ENCODE measurements at places on chromosomes 2 and 18. TPM values are rescaled to one million over a fixed set of nuclear protein-coding genes. Genes with fewer than 3 reads are reported as not detected.

DNA sequence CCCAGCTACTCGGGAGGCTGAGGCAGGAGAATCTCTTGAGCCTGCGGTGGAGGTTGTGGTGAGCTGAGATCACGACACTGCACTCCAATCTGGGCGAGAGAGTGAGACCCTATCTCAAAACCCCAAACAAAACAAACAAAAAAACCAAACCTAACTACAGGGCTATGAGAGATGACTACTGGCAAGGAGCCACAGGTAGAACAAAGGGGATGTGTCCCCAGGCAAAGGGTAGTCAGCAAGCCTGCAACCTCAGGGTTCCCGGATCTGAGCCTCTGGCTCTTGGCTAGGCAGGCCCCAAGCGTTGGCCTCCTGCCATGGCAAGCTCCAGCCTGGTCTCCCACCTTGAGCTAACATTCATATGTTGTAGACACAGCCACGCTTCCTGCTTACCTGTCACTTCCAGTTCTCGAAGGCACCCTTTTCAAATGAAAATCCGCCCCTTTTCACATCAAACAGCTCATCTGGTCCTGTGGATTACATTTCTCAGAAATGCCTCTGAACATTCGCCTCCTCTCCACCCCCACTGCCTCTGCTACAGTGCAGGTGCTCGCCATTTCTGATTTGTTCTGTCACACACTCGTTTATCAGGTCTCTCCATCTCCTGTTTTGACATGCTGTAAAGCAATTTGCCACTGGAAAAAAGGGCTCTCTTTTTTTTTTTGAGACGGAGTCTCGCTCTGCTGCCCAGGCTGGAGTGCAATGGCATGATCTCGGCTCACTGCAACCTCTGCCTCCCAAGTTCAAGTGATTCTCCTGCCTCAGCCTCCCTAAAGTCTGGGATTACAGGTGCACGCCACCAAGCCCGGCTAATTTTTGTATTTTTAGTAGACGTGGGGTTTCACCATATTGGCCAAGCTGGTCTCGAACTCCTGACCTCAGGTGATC is 13.1 kb upstream of the ACTR3 start:
- H3K36me3 ChIP-seq: no peaks in the 10 kb centered on the region
- peaks cover 23% of the 10 kb centered on the region for H3K4me1 ChIP-seq
- no peaks in the 10 kb centered on the region for H3K27me3 ChIP-seq
- no peak overlapping the region for H3K4me3 ChIP-seq
- H3K27ac ChIP-seq: peak overlapping the region; percentile 73

- H3K36me3 ChIP-seq: no peaks in the 10 kb centered on the region
- no peak for DNase-seq
- peaks cover 9% of the 10 kb centered on the region for H3K27me3 ChIP-seq
- peak overlapping the region; percentile 24 for H3K4me3 ChIP-seq
- peaks cover 6% of the 10 kb centered on the region for H3K4me1 ChIP-seq
Observed at GRCh38 chr2:230957756-230958391, 32.8 kb upstream of the GPR55 start.

GRCh38 chr18:51226068-51226467 is 28.6 kb upstream of the MEX3C start:
- no peaks in the 10 kb centered on the region for H3K27me3 ChIP-seq
- no peaks in the 10 kb centered on the region for H3K36me3 ChIP-seq
- no peak for DNase-seq
- H3K27ac ChIP-seq: no peak overlapping the region
- H3K4me1 ChIP-seq: no peaks in the 10 kb centered on the region
- no peak overlapping the region for H3K4me3 ChIP-seq

DNA sequence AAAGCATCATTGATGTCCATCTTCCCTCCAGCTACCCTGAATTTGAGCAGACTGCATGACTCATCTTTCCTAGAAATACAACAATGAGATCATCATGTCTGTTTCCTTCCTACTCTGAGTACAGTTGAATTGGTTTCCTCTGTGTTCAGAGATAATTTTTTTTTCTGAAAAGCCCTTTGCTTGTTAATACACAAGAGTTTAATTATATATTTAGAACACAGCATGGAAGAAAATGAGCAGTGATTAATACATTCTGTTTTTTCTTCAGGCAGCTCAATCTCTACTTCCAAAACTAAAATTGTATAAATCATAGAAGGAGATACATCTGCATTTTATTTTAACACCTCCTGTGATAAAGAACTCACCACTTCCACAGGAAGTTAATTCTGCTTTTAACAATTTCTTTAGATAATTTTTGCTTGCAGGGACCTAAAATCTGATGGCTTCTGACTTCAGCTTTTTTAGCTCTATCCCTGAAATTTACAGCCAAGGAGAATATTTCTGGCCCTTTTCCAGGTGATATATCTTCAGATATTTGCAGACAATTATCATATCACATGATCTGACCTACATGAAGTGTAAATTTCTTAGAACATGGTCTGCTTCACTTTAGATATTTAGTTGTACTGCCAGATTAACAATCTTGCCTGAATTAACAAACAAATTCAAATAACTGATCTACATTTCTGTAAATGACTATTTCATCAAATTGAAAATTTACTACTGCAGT is 249.0 kb downstream of the TRIB2 start:
- H3K4me1 ChIP-seq: peaks cover 24% of the 10 kb centered on the region
- H3K36me3 ChIP-seq: no peaks in the 10 kb centered on the region
- no peak overlapping the region for H3K27ac ChIP-seq
- H3K4me3 ChIP-seq: no peak overlapping the region
- no peaks in the 10 kb centered on the region for H3K27me3 ChIP-seq
- peak; percentile 25 for DNase-seq

DNA sequence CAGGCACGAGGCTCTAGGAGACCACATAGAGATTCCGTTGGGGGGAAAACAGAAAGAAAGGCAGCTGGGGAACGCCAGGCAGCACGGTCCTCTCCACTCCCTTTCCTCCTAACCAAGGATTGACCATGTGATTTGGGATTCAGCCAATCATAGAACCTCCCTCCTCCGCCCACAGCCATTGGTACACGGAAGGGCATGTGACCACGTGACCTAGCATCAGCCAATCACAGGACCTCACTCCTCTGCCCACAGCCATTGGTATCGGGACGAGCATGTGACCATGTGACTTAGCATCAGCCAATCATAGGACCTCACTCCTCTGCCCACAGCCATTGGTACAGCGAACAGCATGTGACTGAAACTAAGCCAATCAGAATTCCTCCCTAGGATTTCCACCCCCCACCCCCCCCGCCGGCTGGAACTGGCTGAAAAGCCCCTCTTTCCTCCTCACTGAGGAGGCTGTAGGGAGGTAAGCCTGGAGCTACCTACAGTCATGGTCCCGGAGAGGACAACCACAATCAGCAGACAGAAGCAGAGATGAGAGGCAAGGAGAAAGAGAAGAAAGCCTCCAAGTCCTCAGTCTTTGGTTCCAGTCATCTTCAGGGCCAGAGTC is 7.6 kb downstream of the SERPINE2 start:
- H3K36me3 ChIP-seq: no peaks in the 10 kb centered on the region
- peaks cover 6% of the 10 kb centered on the region for H3K27me3 ChIP-seq
- H3K4me1 ChIP-seq: no peaks in the 10 kb centered on the region

DNA sequence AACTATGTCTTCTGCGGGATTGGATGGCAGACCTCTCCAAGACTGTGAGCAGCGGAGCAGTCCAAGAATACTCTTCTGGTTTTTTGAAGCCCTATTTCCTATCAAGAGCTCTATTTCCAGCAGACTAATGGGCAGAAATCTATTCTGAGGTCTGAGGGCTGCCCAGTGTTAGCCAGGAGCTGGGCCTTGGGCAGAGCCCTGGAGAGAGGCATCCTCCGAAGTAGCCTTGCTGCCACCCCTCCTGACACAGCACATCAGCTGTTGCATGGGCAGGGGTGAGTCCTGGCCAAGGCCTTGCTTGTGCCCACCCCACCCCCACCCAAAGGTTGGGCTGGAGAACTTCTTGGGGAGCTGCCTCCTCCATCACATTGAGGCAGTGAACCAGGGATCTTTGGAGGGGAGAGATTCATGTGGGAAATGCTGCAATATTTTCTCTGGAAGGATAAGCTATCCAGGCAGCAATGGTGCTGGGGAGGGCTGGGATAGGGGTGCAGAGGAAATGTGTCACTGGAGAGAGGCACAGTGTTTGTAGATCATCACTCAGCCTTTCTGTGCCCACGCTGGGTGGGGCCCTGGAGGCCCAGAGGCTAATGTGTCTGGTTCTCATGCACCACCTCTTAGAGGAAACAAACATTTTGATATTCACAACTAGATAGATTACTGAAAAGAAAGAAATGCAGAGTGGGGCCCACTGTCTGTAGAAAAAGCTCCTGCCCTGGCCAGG is 104.7 kb downstream of the VSNL1 start:
- no peaks in the 10 kb centered on the region for H3K4me1 ChIP-seq
- no peaks in the 10 kb centered on the region for H3K36me3 ChIP-seq
- no peak for DNase-seq
- no peak overlapping the region for H3K4me3 ChIP-seq
- H3K27me3 ChIP-seq: no peaks in the 10 kb centered on the region
- H3K27ac ChIP-seq: no peak overlapping the region

DNA sequence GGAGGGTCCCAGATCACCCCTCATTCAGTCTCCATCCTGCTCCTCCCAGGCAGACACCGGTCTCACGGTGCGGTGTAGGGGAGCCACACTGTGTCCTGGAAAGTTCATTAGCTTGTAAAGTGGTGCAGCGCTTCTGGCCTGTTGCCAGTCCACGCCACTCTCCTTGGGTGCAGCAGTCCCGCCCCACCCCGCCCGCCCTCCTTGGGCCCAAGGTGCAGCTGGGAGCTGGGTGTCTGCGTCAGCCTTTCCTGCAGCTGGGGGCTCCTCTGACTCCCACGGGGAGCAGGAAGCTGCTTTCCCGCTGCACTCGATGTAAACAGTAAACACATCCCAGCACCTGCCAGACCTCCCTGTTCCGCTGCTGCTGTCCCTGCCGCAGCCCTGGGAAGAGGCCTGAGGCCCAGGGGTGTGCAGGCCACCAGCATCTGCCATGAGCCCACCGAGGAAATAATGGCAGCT is 53.8 kb upstream of the ASB18 start:
- H3K27ac ChIP-seq: no peak overlapping the region
- no peak for DNase-seq
- no peaks in the 10 kb centered on the region for H3K4me1 ChIP-seq
- H3K4me3 ChIP-seq: no peak overlapping the region

DNA sequence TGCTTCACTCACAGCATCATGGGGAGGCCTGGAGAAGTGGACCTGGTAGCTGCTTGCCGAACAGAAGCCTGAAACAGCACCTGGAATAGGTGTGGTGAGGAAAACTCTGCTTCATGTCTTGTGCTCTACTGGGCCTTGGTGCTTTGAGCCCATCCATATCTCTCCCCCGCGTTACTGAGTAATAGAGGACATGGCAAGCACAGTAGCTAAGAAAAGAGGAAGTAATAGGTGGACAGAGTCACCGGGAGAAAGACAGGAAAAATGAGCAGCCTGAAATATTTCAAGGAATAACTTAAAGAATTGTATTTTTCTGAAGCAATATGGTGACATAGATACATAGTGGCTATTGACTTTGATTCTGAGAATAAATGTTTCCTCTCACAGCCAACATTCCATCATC is 14.0 kb upstream of the HNMT start:
- no peaks in the 10 kb centered on the region for H3K27me3 ChIP-seq
- H3K36me3 ChIP-seq: no peaks in the 10 kb centered on the region
- no peak overlapping the region for H3K4me3 ChIP-seq
- DNase-seq: no peak
- no peak overlapping the region for H3K27ac ChIP-seq

The CNGA3 gene
- total RNA-seq: not detected

The DUSP19 gene
- total RNA-seq: 1.2 TPM
